Iris pigment epithelial cell (primary cell): ENCODE measurements at places on chromosomes 7 and 10.

DNA sequence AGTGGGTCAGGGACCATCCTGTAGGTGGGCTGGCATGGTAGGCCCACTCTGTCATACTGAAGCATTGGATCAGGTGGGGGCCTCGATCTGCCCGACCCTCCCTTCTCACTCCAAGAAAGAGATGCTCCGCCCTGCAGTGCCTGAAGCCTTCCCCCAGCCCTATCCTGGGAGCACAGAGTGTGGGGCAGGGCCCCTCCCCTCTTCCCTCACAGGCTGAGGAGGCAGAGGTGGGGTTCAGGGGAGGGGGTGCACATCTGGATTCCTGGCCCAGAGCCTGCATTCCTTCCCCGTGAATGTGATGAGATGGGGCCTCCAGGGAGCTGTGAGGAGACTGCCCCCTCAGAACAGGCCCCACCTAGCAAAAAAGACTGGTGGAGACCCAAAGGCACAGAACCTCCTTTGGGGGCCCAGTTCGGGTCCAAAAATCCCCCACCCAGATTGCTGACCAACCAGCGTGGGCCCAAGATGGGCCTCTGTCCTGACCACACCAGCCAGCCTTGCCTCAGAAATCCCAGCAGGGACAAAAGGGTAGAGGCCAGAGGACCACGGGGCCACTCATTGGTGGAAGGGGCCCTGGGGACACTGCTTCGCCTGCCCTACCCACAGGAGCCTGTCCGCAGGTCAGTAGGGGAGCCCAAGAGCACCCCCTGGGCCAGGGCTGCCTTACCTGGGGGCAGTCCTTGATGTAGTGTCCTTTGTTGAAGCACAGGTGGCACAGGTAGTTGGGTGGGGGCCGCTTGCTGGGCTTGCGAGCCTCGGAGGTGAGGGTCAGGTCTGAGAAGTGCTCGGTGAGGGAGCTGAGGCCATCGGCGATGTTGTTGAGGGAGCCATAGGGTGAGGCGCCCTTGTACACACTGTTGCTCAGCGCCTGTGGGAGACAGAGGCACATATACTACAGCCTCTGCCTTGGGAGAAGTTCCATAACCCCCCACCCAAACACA is 13.3 kb downstream of the ZCCHC24 start:
- DNase-seq = no peak

GRCh38 chr10:47165168-47165710 is 134.8 kb upstream of the GDF10 start:
- DNase-seq = no peak

GRCh38 chr10:88090568-88091214 is 227.3 kb downstream of the PTEN start:
- DNase-seq = no peak

DNA sequence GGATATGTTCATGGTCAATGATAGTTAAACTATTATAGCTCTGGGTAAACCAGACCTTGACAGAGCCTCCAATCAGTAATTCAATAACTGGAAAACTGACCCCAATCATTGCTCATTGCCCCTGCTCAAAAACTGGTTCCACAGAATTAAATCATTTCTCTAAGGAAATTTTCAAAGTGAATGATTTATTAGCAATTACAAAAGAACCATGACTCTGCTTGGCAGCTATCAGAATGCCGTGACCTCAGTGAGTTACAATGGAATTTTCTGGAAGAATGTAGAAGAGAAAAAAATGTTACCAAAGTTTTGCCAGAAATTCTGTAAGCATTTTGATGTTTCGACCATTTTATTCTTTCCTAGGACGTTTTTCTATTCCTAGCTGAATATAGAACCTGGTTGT is 106.8 kb upstream of the APBB1IP start:
- DNase-seq = no peak

- peak; percentile 80 for DNase-seq
Observed at GRCh38 chr10:16887565-16887964, 70.3 kb upstream of the RSU1 start.

DNA sequence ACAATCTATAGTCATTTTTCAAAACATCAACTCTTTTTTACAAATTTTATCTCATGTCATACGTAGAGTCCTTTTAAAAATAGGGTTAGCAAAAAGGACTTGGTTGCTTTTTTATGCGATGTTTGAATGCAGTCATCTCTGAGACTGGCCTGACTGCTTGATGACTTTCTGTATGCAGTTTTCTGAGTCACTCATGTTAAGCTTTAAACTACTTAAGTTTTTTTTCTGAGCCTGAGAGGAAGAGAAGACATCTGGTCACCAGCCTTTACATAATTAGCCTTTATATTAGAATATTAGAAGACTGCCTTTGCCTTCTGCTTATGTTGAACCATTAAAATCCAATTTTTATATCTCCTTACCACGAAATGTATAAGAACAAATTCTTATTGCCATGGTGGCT is 834.4 kb upstream of the MBL2 start:
- DNase-seq = no peak

DNA sequence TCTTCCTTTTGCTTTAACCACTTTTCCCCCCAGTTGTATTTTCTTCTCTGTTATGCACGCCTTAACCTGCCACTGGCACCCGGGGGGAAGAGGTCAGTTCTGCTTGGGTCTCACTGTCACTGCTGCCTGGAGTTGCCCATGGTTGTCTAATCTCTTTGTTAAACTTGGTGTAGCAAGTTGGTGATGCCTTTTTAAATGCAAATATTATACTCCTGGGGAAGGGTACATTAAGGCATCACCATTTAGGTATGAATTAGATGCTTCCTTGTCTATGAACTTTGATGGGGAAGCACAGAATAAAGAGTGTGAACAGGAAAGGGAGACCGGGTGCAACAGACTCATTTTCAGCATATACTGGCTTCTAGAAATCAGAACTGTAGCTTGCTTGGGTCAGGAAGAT is 9.1 kb upstream of the SORCS3 start:
- no peak for DNase-seq

- peak; percentile 76 for DNase-seq
Observed at GRCh38 chr10:61992059-61992460, 90.6 kb downstream of the ARID5B start.

DNA sequence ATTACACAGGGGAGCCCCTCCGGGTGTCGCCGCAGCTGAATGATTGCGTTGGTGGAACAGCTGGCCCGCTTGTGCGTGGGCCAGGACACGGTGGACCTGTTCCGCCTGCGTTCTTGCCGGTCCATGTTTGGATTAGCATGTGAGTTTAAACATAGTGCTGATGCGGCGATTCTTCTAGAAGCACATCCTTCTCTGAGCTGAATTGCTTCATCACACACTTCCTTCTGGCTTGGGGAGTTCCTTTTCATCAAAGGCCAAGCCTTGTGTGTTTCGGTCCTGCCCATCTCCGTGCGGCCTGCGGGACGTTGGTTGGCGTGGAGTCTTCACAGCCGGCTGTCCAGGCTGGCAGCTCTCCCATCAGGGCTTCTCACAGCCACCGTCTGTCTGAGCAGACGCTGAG is 45.5 kb upstream of the SLC29A4 start:
- DNase-seq = peak; percentile 26

DNA sequence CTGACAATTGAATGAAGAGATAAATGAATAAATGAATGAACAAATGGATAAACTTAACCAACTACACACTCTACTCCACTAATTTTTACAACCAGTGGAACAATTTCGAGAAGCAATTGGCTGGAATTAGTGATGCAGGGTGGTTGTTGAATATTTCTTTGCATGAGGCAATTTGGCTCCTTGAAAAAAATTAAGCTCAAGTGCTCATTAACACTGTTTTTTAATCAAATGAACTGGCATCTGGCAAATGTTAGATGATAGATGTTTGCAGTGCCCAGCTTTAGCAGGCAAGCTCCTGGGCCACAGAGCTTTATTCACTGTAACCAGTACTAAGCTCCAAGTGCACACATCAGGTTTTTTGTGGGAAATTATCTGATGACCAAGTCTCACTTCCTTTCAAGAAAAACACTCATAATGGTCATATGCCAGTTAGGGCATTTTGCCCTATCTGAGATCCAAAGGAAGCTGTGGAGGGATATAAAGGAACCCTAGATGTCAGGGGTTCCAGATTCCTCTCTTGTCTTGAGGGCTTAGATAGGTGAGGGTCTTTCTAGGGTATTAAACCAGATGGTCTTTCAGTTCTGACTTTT is 16.4 kb upstream of the ADD3 start:
- DNase-seq = no peak

DNA sequence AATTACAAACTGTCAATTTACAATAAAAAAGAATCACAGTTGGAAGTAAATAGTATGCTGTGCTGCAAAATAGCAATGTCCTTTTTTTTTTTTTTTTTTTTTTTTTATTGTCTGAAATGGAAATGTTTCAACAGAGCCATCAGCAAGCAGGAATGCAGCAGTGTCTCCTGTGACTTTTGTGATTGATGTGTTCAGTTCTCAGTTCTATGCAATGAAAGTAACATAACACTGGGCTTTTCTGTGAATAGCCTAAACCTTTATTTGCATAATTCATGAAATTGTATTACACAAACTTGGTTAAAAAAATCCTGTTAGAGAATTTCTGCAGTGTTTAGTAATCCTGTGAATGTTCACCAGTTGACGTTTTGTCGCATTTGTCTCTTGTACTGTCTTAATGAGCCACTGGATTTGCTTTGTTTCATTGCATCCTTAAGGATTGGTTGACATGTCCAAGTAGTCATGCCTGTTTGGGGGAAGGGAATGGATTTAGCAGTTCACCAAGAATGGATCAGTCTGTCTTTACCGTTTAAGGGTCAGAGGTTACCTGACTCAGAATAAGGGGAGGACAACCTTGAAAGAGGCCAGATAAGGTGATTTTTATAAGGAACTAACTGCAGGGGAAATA is 192.7 kb downstream of the MLLT10 start:
- DNase-seq = no peak
